ENCODE measurements at places on chromosomes 5 and 9.

- no peak for DNase-seq
Measured at GRCh38 chr5:122404018-122404417, 92.0 kb downstream of the SNCAIP start.

- DNase-seq: no peak
Measured at GRCh38 chr9:19416143-19416542, 7.3 kb downstream of the ACER2 start.

GRCh38 chr5:83547161-83547560 lies 75.6 kb downstream of the VCAN start:
- DNase-seq: no peak

GRCh38 chr9:135588886-135589595 lies 27.5 kb downstream of the PAEP start:
- DNase-seq: no peak

DNA sequence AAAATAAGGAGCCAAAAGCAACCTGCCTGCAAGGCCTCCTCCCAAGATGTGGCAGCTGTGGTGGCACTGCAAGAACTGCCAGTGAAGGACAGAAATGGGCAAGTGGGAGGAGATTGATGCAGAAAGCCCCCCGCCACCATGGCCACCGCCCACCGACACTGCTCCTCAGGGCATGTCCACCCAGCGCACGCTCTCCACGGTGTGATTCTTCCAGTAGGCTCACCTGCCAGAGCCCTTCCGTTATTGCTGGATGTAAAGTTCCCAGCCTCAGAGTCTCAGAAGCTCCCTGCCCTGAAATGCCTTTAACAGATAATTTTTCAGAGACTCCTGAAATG lies 155.2 kb upstream of the PHYKPL start:
- DNase-seq: no peak

DNA sequence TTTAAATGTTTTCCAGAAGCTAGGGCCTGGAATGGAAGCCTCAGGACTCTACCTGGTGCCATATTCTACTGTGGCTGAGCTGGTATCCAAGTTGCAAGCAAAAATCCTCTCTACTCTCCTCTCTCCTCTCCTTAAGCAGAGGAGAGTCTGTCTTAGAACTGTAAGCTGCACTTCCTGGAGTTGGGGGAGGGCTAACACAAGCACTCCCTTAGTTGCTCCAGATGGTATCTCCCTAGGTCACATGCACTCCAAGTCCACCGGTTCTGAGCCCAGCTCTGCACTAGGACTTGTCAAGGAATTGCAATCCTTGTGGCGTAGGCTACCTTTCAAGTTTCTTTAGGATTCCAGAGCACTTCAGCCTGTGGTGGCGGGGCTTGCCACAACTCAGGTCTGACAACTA lies 513.9 kb upstream of the RGMB start:
- DNase-seq: no peak

- DNase-seq: no peak
Measured at GRCh38 chr5:68999181-68999580, 94.6 kb upstream of the SLC30A5 start.

DNA sequence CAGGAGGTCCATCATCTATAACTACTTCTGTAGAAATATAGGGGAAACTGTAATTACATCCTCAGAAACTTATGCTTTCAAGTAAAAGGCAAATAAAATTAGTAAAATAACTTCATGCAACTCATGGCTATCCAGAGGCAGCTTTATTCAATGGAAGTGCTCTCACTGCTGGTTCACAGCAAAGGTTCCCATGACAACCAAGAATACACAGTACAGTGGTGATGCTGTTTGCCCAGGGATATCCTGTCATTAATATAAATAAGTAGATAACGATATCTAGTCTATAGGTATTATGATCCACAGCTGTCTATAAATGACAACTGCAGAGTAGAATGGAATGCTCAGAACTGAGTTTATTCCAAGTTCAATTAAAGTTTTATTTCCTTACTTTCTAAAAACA lies 390.3 kb downstream of the PDE4D start:
- DNase-seq: no peak

DNA sequence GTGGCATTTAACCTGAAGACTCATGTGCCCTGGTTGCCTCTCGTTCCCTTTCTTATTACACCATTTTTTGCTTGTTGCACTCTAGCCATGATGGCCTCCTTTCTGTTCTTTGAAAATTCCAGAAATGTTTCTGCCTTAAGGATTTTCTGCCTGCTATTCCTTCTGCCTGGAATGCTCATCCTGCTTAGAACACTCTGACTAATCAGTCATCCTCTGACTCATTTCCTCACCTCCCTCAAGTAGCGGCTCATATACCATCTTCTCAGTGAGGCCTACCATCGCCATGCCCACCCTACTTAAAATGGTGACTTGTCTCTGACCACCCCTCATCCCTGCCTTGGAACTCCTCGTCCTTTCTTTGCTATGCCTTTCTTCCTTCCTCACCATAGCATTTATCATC lies 68.8 kb downstream of the KIF4B start:
- DNase-seq: no peak

- DNase-seq: no peak
Measured at GRCh38 chr9:942805-943580, 33.5 kb upstream of the DMRT3 start.

- no peak for DNase-seq
Measured at GRCh38 chr5:102629827-102630605, 125.1 kb upstream of the PAM start.

- DNase-seq: no peak
Measured at GRCh38 chr5:25701936-25702335, 1057.2 kb upstream of the CDH10 start.

GRCh38 chr9:353077-353476 lies 138.4 kb downstream of the DOCK8 start:
- no peak for DNase-seq

DNA sequence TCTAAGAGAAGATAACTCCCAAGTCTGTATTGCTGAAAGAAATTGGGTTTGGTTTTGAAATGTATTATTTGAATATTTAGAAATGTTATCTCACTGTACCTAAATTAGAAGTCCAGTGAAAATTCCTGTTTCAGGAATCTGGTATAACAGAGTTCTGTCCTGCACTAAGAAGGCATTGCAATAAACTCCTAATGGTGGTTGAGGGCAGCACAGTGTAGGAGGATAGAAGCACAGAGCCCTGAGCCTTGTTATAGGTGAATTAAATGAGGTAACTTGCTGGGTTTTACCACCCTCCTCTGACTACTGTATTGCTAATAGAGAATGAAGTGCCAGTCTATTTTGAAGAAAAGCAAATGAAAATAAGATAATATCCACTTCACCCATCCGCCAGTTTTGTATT lies 143.4 kb downstream of the CD180 start:
- DNase-seq: no peak

DNA sequence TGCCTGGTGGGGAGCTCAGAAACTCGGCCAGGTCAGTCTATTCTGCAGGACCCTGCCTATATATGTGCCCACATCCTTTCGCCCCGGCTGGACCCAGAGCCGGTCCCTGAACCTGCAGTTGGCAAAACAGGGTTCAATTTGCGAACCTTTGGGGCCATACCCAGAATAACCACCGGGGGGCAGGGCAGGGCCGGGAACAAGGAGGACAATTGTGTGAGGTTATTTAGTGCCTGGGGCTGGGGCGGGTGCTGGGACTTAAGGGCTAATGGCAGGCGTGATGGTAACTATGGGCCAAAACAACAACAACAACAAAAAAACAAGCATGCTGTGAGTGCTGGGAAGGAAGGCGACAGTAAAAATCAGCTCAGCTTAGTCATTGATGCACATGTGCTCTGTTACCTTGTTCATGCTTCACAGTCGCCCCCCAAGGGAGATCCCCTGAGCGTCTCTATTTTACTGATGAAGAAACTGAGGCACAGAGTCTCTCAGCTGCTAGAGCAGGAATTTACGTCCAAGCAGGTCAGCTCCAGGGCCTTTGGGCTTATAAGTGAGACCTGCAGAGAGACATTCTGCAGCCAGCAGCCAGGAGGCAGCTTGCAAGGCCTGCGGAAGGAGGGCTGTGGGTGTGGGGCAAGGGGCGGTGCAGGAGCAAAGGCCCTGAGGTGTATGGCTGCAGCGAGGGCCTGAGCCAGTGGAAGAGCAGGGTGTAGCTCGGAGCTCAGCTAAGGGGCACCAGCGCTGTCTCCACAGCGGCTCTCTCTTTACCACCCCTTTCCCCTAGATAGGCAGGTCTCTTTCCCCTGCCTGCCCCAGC lies 106.0 kb downstream of the PHF2 start:
- DNase-seq: peak; percentile 34

- DNase-seq: no peak
Measured at GRCh38 chr5:172953776-172954675, 5.2 kb upstream of the RPL26L1 start.

GRCh38 chr5:80759866-80760577 lies 105.2 kb upstream of the DHFR start:
- no peak for DNase-seq

DNA sequence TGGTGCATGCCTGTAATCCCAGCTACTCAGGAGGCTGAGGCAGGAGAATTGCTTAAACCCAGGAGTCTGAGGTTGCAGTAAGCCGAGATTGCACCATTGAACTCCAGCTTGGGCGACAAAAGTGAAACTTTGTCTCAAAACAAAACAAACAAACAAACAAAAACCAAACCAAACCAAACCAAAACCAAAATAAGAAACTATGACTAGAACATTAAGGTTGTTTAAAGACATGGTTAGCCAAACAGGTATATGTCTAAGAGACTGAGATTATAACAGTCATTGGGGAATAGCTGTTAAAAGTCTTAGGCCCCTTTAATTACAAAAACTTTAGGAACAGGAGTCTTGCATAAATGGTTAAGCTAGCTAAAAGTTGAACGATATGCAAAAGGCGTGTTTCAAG lies 63.6 kb downstream of the PRDM9 start:
- no peak for DNase-seq

DNA sequence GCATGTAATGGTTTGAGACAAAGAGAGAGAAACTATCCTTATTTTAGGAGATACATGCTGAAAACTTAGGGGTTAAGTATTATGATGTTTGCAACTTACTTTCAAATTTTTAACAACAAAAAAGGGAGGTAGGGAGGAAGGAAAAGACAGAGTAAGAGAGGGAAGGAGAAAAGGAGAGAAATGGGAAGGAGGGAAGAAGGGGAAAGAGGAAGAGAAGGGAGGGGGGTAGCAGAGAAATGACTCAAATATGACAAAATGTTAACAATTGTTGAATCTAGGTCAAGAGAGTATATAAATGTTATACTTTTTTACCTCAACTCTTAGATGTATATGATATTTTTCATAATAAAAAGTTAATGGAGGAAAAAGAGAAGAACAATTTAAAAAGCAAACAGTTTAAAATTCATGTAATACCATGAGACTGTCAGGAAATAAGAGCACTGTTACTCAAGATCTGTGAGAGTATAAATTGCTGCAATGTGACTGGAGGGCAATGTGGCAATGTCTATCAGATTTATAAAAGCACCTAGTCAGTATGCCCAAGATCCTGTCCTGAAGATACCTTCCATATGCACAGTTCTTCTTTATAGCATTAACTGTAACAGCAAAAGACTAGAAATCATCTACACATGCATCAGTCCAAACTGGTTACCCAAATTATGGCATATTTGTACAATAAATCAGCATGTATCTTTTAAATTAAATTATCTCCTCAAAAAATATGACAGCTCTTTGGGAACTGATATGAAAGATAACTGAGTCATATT lies 16.3 kb downstream of the FBXW11 start:
- DNase-seq: no peak

DNA sequence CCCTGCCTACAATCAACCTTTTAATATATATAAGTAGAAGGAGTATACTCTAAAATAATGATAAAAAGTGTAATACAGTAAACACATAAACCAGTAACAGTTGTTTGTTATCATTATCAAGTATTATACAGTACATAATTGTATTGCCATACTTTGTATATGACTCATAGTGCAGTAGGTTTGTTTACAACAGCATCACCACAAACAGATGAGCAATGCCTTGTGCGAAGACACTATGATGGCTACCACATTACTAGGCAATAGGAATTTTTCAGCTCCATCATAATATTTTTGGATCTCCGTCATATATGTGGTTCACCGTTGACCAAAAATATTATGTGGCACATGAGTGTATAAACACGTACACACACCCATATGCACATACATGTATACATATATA lies 69.7 kb upstream of the APC start:
- no peak for DNase-seq

DNA sequence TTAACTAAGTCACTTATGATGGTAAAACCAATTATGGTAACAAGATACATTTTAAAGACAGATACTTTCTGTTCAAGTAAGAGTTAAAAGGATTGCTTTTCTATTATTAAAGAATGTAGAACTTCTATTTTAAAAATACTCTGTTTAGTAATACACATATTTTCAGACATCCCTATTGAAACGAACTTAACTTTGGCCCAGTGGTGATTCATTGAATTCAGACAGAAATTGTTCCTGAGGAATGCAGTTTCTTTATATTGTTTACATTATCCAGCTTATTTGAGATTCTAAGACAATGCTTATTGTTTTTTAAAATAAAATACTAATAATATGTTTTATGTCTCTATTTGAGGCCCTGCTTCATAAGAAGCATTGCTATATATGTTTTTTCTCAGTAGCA lies 816.4 kb downstream of the SEMA5A start:
- no peak for DNase-seq

GRCh38 chr5:32522429-32523143 lies 62.8 kb upstream of the SUB1 start:
- DNase-seq: no peak

GRCh38 chr9:137494550-137495351 lies 35.6 kb upstream of the NSMF start:
- DNase-seq: no peak

DNA sequence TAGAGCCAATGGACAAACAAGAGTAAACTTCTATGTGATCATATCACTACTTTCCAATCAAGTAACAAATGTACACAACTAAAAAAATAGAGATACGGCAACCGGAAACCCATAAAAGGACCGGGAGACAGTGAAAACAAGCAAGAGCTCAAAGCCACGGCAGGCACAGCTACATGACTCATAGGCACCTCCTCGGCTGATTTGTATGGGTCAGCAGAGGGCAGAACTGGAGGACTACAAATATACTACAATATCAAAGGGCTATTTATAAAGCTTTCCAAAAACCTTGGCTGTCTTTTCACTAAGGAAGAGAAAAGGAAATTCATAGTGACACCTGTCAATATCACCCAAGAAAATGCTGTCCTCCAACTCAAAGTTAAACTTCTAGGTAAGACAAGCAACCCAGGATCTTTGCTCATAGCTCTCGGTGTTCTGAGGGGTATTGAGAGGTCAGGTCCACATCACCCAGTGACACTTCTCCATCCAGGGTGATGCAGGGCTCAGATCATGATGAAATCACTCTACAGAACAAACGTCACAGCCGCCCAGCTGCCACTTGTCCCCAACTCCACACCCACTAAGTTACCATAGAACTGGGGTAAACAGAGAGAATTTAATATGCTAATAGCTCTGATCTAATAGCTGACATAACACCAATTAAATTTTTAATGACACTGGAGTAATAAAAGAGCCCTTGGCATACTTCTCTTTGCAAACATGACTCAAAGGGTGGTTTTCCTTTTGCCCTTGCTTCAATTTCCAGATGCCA lies 41.3 kb downstream of the PFDN1 start:
- DNase-seq: no peak

DNA sequence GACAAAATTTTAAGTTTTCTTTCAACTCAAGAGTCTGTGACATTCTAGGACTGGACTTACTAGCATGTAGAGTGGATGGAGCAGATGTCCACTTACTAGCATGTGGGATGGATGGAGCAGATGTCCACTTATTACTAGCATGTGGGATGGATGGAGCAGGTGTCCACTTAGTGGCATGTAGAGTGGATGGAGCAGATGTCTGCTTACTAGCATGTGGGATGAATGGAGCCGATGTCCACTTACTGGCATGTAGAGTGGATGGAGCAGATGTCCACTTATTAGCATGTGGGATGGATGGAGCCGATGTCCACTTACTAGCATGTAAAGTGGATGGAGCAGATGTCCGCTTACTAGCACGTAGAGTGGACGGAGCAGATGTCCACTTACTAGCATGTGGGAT lies 2.4 kb downstream of the SLC36A1 start:
- DNase-seq: no peak
